ENCODE measurements at places on chromosomes 5 and 9. TPM values are rescaled to one million over a fixed set of nuclear protein-coding genes. Genes with fewer than 3 reads are reported as not detected.

CTSV gene
- total RNA-seq: 1.3 TPM

ZNF454 gene
- 0.55 TPM for total RNA-seq

CCIN gene
- total RNA-seq: 0.22 TPM

SPEF2 gene
- total RNA-seq: 0.76 TPM

FCN2 gene
- total RNA-seq: not detected

ARSI gene
- not detected for total RNA-seq

STPG3 gene
- total RNA-seq: not detected

GZMA gene
- total RNA-seq: not detected

C5orf58 gene
- total RNA-seq: not detected

ADAMTS19 gene
- not detected for total RNA-seq

SLC34A1 gene
- total RNA-seq: not detected

PLEKHG4B gene
- total RNA-seq: not detected

TLX3 gene
- total RNA-seq: not detected

PROB1 gene
- 1.9 TPM for total RNA-seq

SETD9 gene
- 3.6 TPM for total RNA-seq

BAAT gene
- total RNA-seq: not detected

FAXDC2 gene
- total RNA-seq: 8.3 TPM

C8G gene
- total RNA-seq: 1.4 TPM

PCDHB2 gene
- total RNA-seq: 0.23 TPM

ATP10B gene
- not detected for total RNA-seq

IFNB1 gene
- not detected for total RNA-seq

CACNA1B gene
- 0.11 TPM for total RNA-seq

NMUR2 gene
- not detected for total RNA-seq

TEX48 gene
- total RNA-seq: not detected

CKMT2 gene
- total RNA-seq: not detected

RAB3C gene
- total RNA-seq: not detected

PCDHA7 gene
- not detected for total RNA-seq

SPAAR gene
- total RNA-seq: 24.8 TPM

ECSCR gene
- total RNA-seq: 377 TPM

CCDC171 gene
- 1.6 TPM for total RNA-seq

FAM221B gene
- not detected for total RNA-seq

DRD1 gene
- total RNA-seq: not detected

NME5 gene
- 1.4 TPM for total RNA-seq

PCDHGA4 gene
- total RNA-seq: 3.0 TPM

IL7R gene
- 1.2 TPM for total RNA-seq

SPATA6L gene
- total RNA-seq: 1.5 TPM

SMC5 gene
- 24.3 TPM for total RNA-seq
